Stomach (tissue), 19 donors: ENCODE measurements at places on chromosomes 4 and X.

GRCh38 chr4:1359144-1359501 is 12.1 kb downstream of the UVSSA start:
- H3K27ac ChIP-seq, result no peak overlapping the region
- H3K4me1 ChIP-seq, result no peaks in the 10 kb centered on the region
- no peaks in the 10 kb centered on the region for H3K27me3 ChIP-seq
- DNase-seq, result no peak
- H3K4me3 ChIP-seq, result no peak overlapping the region
- peaks cover 26% of the 10 kb centered on the region for H3K36me3 ChIP-seq

DNA sequence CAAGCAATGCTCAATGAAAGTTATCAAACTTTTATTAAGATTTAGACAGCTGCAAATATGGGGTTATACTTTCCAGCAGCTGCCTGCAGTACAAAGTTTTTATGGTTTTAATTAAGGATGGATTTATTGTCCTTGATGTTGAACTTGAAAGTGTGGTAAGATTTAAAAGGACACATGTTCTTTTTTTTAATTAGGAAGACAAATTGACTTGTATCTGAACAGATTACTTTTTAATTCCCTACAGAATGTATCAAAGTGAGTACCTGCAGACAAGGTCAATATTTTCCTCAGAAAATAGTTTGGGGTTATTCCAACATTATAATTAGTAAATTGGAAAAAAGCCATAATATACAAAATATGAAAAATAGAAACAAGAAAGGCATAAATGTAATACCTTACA is 218.2 kb upstream of the NEIL3 start:
- no peak overlapping the region for H3K4me3 ChIP-seq
- no peak for DNase-seq
- H3K4me1 ChIP-seq, result no peaks in the 10 kb centered on the region
- H3K27ac ChIP-seq, result no peak overlapping the region
- H3K27me3 ChIP-seq, result no peaks in the 10 kb centered on the region
- H3K36me3 ChIP-seq, result no peaks in the 10 kb centered on the region

DNA sequence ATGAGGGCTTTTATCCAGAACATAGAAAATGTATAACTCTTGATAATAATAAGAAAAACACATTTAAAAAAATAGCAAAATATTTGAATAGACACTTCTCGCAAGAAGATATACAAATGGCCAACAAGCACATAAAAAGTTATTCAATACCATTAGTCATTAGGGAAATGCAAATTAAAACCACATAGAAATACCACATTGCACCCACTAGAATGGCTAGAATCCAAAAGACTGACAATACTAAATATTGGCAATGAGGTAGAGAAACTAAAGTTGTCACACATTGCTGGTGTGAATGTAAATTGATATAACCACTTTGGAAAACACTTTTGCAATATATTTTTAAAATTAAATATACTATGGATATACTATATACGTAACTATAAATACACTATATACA is 754.3 kb upstream of the MAGEB2 start:
- H3K27ac ChIP-seq, result no peak overlapping the region
- H3K4me1 ChIP-seq, result no peaks in the 10 kb centered on the region
- no peak for DNase-seq
- H3K27me3 ChIP-seq, result no peaks in the 10 kb centered on the region
- H3K4me3 ChIP-seq, result no peak overlapping the region
- no peaks in the 10 kb centered on the region for H3K36me3 ChIP-seq

- no peak for DNase-seq
- no peak overlapping the region for H3K27ac ChIP-seq
- no peaks in the 10 kb centered on the region for H3K36me3 ChIP-seq
- no peak overlapping the region for H3K4me3 ChIP-seq
- no peaks in the 10 kb centered on the region for H3K4me1 ChIP-seq
These were observed 1068.4 kb upstream of the INTU start for GRCh38 chr4:126564283-126564854.

- H3K4me1 ChIP-seq, result no peaks in the 10 kb centered on the region
- H3K36me3 ChIP-seq, result peaks cover 45% of the 10 kb centered on the region
- H3K27ac ChIP-seq, result no peak overlapping the region
- H3K27me3 ChIP-seq, result no peaks in the 10 kb centered on the region
These were observed 22.1 kb downstream of the ANAPC10 start for GRCh38 chr4:145075742-145076468.

- H3K4me1 ChIP-seq, result no peaks in the 10 kb centered on the region
- no peaks in the 10 kb centered on the region for H3K36me3 ChIP-seq
- no peak for DNase-seq
- no peak overlapping the region for H3K4me3 ChIP-seq
- H3K27me3 ChIP-seq, result no peaks in the 10 kb centered on the region
These were observed 319.5 kb downstream of the ACTRT1 start for GRCh38 chrX:127732709-127733108.

GRCh38 chrX:150084496-150085229 is 146.4 kb upstream of the EOLA2 start:
- peaks cover 6% of the 10 kb centered on the region for H3K4me1 ChIP-seq
- H3K27me3 ChIP-seq, result no peaks in the 10 kb centered on the region
- H3K4me3 ChIP-seq, result no peak overlapping the region
- H3K27ac ChIP-seq, result no peak overlapping the region
- DNase-seq, result peak; percentile 31
- no peaks in the 10 kb centered on the region for H3K36me3 ChIP-seq

GRCh38 chr4:121070274-121070673 is 2.1 kb downstream of the NDNF start:
- DNase-seq, result no peak
- H3K4me1 ChIP-seq, result peaks cover 16% of the 10 kb centered on the region
- no peaks in the 10 kb centered on the region for H3K36me3 ChIP-seq
- H3K27me3 ChIP-seq, result no peaks in the 10 kb centered on the region

DNA sequence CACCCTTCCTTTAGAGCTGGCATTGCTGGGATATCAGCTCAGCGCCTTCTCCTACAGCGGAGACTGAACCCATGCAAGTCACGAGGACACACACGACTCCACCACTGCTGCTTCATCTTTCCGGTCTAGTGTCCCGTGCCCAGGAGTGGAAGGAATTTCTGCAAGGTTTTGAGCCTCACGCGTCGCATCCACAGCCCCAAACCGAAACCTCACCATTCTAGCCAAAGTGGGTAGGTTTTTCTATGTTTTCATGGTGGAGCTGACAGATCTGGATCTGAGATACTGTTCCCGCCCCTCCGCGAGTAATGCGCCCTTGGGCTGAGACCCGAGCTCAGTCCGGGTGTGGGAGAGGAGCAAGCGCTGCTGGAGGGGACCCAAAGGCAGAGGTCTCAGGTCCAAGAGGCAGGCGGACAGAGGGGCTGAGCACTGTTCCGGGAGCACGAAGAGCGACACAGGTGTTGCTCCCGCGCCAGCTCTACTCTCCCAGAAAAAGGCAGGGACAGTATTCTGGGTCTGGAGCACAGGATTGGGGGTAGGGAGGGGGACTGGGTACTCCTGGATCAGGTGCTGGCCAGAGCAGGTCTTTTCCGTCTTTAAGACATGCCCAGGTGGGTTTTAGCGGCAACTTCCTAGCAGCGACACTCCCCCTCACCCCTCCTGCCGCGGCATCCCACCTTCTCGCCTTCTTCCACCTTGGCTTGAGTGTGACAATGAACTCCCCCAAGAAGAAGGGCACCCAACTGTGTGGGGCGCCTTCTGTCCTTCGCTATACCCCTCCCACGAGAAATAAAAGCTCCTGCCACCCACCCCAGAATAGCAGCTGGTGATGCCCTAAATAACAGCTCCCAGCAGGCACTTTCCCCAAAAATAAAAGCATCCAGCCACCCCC is 1.8 kb downstream of the EPHA5 start:
- peak; percentile 25 for DNase-seq
- H3K4me1 ChIP-seq, result peaks cover 37% of the 10 kb centered on the region
- no peak overlapping the region for H3K27ac ChIP-seq

DNA sequence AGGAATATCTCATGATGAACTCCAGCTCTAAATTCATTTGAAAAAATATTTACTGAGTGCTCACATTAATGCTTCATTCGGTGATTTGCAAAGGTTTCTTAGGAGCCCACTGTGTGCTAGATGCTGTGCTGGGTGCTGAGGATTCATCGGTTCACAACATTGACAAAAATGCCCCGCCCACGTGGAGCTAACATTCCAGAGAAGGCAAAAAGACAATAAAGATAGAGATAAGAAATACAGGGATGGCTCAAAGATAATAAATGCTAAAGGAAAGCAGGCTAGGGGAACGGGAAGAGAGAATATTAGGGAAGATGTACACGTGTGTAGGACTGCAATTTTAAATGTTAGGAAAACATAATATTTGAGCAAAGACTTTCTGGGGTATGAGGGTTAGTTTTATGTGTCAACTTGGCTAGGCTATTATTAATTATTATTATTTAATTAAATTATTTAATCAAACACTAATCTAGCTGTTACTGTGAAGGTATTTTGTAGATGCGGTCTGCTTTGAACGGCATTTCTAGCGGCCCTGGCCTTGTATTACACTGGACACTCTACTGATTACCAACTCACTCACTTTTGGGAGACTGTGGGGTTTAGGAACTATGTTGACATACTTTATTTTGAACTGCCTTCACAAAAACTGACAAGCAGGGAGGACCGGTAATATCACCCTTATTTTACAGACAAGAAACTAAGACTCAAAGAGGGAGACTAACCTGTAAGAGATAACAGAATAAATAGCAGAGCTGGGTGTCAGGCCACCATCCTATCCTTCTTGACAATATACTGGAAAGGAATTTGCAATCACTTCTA is 61.9 kb upstream of the IRF2 start:
- H3K36me3 ChIP-seq, result no peaks in the 10 kb centered on the region
- no peak for DNase-seq
- no peaks in the 10 kb centered on the region for H3K4me1 ChIP-seq
- peak overlapping the region; percentile 54 for H3K4me3 ChIP-seq

DNA sequence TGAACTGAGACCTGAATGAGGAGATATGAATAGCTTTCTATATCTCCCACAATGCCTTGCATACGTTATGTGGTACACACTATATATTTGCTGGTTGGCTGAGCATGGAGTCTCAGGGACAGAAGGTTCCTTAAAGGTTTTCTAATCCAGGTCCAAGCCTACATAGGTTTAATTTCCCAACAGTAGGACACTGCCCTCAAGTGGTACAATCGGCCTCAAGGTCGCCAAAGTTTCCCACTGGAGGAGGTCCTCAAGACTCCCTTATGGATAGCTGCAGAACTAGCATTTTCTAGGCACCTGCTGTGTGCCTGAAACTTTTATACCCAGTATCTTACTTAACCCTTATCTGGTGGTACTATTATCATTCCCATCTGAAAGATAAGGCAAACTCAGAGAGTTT is 21.0 kb upstream of the EFNB1 start:
- H3K27me3 ChIP-seq, result no peaks in the 10 kb centered on the region
- no peak overlapping the region for H3K4me3 ChIP-seq
- DNase-seq, result peak; percentile 45
- no peak overlapping the region for H3K27ac ChIP-seq
- no peaks in the 10 kb centered on the region for H3K4me1 ChIP-seq

- no peaks in the 10 kb centered on the region for H3K36me3 ChIP-seq
- DNase-seq, result peak; percentile 86
- H3K27ac ChIP-seq, result no peak overlapping the region
- H3K4me3 ChIP-seq, result no peak overlapping the region
- no peaks in the 10 kb centered on the region for H3K4me1 ChIP-seq
These were observed 6.8 kb upstream of the TCEANC start for GRCh38 chrX:13646154-13646549.

- peaks cover 26% of the 10 kb centered on the region for H3K4me1 ChIP-seq
- H3K36me3 ChIP-seq, result no peaks in the 10 kb centered on the region
- no peak for DNase-seq
- peaks cover 52% of the 10 kb centered on the region for H3K27me3 ChIP-seq
These were observed 590 bp downstream of the GABRA2 start for GRCh38 chr4:46389301-46389775.

DNA sequence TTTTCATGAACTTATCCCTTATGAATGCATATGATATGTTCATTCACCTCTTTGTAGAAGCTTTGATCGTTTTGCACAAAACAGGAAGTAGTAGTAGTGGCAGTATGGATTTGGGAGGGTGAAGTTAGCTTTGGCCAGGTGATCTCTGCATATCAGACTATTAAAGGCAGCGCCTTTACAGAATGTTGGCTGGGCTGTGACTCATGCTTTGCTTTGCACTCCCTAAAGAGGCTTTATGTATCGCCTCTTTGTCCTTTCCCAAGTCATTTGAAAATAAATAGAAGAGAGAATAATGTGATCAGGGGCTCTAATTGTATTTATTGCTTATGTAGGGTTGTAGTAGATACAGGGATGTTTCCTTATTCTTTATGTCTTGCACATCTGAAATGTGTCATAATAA is 50.4 kb downstream of the SHROOM3 start:
- peak; percentile 49 for DNase-seq
- no peaks in the 10 kb centered on the region for H3K27me3 ChIP-seq
- no peaks in the 10 kb centered on the region for H3K4me1 ChIP-seq
- no peak overlapping the region for H3K27ac ChIP-seq

- H3K4me3 ChIP-seq, result no peak overlapping the region
- H3K27me3 ChIP-seq, result no peaks in the 10 kb centered on the region
- H3K27ac ChIP-seq, result no peak overlapping the region
- H3K36me3 ChIP-seq, result no peaks in the 10 kb centered on the region
- H3K4me1 ChIP-seq, result no peaks in the 10 kb centered on the region
These were observed 133.1 kb downstream of the AKAP4 start for GRCh38 chrX:50067435-50068284.

DNA sequence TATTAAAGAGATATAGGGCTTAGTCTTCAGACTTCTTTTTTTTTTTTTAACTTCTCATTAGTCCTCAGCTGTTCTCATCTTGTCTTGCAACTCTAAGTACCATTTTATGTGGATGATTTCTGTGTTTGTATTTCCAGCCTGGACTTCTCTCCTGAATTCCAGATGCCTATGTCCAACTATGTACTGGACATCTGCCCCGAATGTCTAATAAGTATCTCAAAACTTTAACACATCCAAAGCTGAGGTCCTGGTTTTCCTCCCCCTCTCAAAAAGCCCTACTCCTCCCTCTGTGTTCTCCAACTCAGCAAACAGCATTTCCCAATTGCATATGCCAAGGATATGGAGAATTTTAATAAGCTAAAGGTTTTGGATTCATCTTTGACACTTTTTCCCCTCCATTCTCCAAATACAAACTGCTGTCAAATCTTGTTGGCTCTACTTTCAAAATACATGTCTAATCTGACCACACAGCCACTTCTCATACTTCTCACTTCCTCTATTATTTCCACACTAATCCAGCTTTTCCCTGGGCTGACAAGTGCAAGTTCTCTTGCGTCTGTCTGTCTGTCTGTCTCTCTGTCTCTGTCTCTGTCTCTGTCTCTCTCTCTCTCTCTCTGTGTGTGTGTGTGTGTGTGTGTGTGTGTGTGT is 79.8 kb downstream of the CLCN5 start:
- no peaks in the 10 kb centered on the region for H3K4me1 ChIP-seq
- H3K27ac ChIP-seq, result no peak overlapping the region
- H3K4me3 ChIP-seq, result no peak overlapping the region
- peak; percentile 36 for DNase-seq
- no peaks in the 10 kb centered on the region for H3K36me3 ChIP-seq

- H3K36me3 ChIP-seq, result peaks cover 80% of the 10 kb centered on the region
- H3K4me3 ChIP-seq, result no peak overlapping the region
- no peak overlapping the region for H3K27ac ChIP-seq
- no peaks in the 10 kb centered on the region for H3K4me1 ChIP-seq
- no peak for DNase-seq
These were observed 10.0 kb downstream of the MSL3 start for GRCh38 chrX:11768039-11768438.

DNA sequence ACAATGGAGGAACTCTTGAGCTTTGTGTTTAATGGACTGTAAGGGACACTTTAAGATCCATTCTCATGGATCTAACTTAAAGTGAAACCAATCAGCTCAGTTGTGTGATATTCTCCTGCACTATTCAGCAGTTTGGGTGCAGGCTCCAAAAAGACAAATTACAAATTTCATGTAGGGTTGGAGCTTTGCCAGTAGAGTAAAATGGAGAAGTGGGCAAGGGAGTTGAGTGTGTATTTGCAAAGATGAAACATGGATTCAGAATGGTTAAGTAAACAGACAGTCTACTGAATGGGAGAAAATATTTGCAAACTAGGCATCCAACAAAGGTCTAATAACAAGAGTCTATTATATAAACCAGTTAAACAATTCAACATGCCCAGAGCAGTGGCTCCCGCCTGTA is 21.2 kb upstream of the MID2 start:
- no peak overlapping the region for H3K27ac ChIP-seq
- H3K27me3 ChIP-seq, result no peaks in the 10 kb centered on the region
- no peaks in the 10 kb centered on the region for H3K4me1 ChIP-seq
